Muscle of arm (tissue), 14 donors: ENCODE measurements at places on chromosomes 4 and X. TPM values are rescaled to one million over a fixed set of nuclear protein-coding genes. Genes with fewer than 3 reads are reported as not detected.
A peak's percentile ranks its signal among the peaks of the same experiment; 100 is the strongest.

GRCh38 chr4:131974730-131975129 is 1174.4 kb upstream of the PCDH10 start:
- DNase-seq, result no peak

- DNase-seq, result no peak
Measured at GRCh38 chr4:37967736-37968135, 7.5 kb downstream of the PTTG2 start.

DNA sequence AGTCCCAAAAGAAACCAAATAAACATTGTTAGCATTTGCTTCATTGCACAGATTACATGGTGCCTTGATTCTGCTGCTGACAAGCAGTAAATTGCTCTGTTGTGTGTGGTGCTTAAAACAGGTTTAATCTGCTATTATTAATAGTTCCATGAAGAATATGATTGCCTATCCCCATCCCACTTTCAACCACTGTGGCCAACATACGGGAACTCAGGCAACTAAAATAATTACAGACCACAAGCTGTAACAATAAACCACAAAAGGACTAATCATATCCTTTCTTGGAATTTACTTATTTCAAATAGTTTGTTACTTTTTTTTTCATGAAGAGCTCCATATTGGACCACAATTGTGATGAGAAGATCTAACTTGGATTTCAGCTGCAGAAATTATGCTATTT is 131.5 kb downstream of the PACRGL start:
- no peak for DNase-seq

DNA sequence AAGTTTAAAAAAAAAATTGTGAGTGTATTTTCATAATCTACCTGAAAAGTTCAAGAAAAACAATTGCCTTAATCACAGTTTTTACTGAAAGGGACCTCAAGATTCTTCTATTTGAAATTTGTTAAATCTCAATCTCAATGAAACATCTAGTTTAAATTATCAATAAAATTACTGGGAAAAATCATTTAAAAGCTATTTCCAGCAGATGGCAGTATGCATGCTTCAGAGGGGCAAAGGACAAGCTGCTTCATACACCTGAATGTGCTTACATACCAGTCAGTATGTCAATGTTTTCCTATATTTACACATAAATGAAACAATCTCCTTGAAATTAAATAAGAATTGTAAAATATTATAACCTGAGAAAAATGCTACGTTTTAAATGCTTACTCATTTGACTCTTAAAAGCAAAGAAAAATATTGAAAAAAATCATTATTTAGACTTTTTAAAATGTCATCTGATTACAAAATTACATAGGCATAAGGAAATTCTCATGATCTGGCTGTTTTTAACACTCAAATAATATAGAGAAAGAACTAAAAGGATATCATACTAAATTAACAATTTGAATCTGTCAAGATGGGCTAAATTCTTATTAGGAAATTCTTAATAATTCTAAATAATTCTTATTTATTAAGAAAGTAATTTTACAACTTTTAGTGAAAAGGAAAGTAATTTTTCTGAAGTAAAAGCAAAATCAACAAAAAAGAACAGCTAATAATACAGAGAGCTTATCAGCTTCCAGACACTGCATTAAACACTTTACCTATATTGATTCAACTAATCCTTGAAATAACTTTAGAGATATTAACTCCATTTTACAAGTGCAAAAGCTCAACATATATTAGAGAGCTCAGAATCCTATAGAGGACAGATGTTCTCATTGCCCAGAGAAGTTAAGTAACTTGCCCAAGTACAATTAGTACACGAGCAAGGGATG is 242.1 kb downstream of the ADAMTS3 start:
- no peak for DNase-seq

DNA sequence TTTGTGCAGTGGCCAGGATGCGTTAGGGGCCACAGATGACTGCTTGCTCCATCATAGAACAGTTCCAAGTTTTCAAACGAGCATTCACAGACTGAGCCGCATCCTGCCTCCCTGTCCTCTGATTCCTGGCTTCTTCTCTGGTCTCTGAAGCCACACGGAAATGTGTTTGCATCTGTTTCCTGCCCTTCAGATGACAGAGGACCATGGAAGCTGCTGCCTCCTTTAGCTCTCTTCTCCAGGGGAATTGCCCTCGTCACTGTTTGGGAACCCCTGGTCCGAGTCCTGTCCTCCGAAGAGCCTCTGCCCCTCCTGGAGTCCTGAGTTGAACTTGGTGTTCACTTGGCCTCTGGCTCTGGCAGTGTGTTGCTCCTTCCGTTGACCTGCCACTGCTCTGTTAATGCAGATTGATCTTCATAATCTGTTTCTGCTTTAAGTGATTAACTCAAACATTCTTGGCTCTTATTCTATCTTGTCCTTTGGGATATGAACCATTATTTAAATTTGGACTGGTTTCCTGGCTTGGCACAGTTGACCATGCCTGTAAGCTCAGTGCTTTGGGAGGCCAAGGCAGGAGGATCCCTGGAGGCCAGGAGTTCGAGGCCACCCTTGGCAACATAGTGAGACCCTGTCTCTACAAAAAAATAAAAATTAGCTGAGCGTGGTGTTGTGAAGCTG is 96.0 kb downstream of the PTTG2 start:
- no peak for DNase-seq

DNA sequence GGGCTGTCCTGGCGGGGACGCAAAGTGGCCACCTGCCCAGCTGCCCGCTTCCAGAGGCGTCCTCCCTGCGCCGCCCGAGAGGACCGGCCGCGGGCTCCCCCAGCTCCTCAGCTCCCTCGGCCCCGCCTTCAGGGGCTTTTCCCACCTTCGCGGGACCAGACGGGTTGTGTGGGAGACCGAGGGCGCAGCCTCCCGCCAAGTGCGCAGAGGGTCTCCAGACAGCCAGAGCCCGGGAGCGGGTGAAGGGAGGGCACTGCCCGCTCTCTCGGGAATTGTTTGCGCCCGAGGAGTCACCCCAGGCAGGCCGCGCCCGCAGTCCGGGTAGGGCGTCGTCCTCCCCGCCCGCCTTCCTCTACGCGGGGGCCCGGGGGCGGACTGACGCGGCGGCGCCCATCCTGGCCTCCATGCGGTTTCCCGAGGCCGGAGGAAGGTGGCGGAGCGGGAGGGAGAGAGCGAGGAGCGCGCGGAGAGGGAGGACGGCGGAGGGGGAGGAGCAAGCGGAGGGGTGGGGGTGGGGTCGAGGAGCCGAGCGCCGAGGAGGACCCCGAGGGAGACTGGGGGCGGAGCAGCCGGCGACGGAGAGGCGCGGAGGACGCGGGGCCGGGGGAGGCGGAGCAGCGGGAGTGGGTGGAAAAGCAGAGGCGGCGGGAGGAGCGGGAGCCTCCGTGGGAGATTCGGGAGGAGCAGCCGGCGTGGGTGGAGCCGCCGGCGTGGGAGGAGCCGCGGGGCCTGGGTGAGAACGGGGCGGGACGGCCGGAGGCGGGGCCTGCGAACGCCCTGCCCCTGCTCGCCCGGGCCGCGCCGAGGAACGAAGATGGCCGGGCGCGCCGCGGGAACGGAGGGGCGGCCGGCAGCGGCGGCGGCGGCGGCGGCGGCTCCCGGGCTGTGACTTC is 47.5 kb downstream of the CLDN34 start:
- DNase-seq, result peak; percentile 86

GRCh38 chr4:153934688-153935017 is 145.8 kb upstream of the SFRP2 start:
- no peak for DNase-seq

DNA sequence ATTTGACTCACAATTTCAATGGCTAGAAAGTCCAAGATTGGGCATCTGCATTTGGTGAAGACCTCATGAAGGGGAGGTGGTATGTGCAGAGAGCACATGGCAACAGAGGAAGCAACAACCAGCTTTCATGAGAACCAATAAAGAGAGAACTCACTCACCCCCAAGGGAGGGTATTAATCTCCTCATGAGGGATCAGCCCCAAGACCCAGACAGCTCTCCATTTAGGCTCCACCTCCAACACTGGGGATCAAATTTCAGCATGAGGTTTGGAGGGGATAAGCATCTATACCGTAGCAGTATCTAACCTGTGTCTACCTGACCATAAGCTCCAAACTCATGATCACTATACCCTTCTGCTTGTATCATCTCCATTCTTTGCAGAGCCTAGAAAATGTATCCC is 9.3 kb upstream of the TBC1D19 start:
- no peak for DNase-seq

DNA sequence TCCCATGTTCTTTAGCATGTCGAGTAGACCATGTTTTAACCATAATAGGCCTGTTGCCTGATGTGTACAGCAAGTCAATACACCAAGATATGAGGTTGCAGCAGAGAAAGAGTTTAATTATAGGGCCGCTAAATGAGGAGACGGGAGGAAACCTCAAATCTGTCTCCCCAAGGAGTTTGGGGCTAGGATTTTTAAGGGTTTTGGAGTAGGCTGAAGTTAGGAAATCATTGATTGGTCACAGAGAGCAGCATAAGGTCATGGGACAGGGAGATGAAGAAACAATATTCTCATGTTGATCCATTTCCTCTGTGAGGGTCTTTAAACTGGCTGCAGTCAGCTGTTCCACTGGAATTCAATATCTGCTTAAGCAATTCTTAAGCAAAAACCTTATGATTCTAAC is 160.2 kb upstream of the GALNT7 start:
- no peak for DNase-seq

DNA sequence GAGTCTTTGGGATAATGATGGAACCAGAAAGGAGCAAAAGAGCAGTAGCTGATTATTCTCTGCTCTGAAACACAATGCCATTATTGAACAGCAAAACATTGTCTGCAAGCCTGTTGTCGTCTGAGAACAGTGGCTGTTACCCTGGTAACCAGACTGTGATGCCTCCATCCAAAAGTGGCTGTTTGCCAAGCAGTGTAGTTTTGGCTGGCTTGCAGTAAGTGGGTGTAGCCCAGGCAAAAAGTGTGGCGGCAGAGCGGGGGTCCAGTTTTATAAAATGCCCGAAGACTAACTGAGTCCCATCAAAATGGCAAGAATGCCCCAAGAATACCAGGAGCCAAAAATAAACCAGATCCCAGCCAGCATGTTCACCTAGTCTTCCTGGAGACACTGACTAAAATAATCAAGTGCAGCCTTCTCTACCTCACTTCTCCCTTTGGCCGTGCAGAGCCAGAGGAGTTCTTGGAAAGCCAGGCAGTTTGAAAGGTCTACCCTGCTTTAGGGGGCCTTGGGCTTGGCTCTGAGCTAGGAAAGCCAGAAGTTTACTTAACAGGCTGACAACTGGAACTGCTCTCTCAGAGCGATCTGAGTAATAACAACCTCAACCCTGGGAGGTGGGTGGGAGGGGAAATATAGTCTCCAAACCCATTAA is 2.6 kb downstream of the PLP1 start:
- DNase-seq, result no peak

- no peak for DNase-seq
Measured at GRCh38 chr4:128866269-128866668, 56.8 kb downstream of the JADE1 start.

- no peak for DNase-seq
Measured at GRCh38 chr4:101853691-101854090, 63.2 kb downstream of the BANK1 start.

GRCh38 chr4:85867271-85867670 is 392.3 kb downstream of the ARHGAP24 start:
- DNase-seq, result no peak

- no peak for DNase-seq
Measured at GRCh38 chrX:55005256-55005655, 5.1 kb downstream of the APEX2 start.

DNA sequence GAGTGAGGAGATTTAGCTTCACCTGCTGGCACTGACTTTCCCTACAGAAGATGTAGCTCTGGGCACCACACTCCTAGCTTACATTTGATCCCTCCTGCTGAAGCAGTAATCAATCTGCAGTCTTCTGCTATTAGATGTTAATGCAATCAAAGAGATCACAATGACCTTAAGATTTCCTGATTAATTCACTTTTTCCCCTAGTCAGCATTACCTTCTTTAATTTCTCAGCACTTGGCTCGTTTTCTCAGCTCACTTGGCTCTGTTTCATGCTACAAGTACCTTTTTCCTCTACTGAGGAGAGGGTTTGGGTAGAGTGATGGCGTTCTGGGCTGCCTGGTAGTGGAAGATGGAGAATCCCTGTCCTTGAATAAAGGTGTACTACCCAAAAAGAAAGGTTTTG is 113.0 kb upstream of the PAK3 start:
- no peak for DNase-seq

GRCh38 chr4:20624793-20625374 is 75.4 kb upstream of the PACRGL start:
- no peak for DNase-seq

GRCh38 chr4:7295197-7295910 is 103.0 kb downstream of the SORCS2 start:
- no peak for DNase-seq

DNA sequence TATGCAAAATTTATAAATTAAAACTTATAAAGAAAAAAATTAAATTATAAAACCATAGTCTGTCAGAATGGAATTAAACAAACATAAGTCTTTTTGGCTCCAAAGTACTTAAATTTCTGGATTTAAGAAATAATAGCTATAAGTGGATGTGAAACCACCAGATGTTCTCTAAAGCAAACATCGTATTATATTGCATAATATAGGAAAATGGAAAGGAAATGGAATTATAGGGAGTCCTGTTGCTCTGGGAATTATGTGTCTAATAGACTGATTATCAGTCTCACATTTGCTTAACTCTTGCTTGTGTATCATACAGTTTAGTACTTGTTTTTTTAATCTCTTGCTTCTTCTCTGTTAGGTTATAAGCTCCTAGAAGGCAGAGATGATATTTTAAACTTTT is 819.2 kb downstream of the RAPGEF2 start:
- no peak for DNase-seq

- DNase-seq, result no peak
Measured at GRCh38 chrX:147877726-147878125, 34.0 kb upstream of the FMR1 start.

- DNase-seq, result no peak
Measured at GRCh38 chr4:70759627-70760026, 37.9 kb downstream of the RUFY3 start.

Gene SSX4
- not detected for polyA plus RNA-seq

Gene IBSP
- 0.38 TPM for polyA plus RNA-seq

Gene AVPR2
- polyA plus RNA-seq, result 1.3 TPM

Gene ARAP2
- 0.68 TPM for polyA plus RNA-seq

Gene RIPPLY1
- not detected for polyA plus RNA-seq

Gene SPP1
- 33.7 TPM for polyA plus RNA-seq

Gene GPM6B
- polyA plus RNA-seq, result 23.8 TPM

Gene IL2
- not detected for polyA plus RNA-seq

Gene DCAF8L2
- not detected for polyA plus RNA-seq

Gene RUFY3
- polyA plus RNA-seq, result not detected

Gene XKRX
- polyA plus RNA-seq, result not detected

Gene CLDN2
- polyA plus RNA-seq, result 0.30 TPM
